ENCODE measurements at places on chromosomes 3 and 15.

- no peak for DNase-seq
Observed at GRCh38 chr3:37934631-37935289, 55.8 kb upstream of the VILL start.

DNA sequence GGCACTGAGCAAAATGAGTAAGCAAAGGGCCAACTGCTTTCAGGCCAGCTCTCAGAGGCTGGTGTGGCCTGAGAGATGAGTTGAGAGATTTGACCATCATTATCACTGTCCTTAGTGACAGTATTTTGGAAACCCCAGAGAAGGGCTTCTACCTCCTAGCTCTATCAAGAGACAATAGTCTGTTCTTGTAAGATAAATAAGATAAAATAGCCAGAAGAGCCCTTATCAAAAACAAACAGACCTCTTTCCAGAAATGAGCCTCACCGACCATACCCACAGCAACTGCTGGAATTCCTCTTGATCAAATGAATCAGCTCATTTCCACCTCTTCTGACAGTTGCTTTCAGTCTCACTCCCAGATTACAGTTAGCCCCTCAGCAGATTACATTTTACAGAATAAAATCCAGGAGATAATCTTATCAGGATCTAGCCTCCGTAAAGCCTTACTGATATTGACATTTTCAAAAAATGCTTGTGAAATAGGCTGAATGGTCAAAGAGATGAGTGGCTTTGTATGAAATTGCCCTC lies 4.5 kb downstream of the HDC start:
- no peak for DNase-seq

DNA sequence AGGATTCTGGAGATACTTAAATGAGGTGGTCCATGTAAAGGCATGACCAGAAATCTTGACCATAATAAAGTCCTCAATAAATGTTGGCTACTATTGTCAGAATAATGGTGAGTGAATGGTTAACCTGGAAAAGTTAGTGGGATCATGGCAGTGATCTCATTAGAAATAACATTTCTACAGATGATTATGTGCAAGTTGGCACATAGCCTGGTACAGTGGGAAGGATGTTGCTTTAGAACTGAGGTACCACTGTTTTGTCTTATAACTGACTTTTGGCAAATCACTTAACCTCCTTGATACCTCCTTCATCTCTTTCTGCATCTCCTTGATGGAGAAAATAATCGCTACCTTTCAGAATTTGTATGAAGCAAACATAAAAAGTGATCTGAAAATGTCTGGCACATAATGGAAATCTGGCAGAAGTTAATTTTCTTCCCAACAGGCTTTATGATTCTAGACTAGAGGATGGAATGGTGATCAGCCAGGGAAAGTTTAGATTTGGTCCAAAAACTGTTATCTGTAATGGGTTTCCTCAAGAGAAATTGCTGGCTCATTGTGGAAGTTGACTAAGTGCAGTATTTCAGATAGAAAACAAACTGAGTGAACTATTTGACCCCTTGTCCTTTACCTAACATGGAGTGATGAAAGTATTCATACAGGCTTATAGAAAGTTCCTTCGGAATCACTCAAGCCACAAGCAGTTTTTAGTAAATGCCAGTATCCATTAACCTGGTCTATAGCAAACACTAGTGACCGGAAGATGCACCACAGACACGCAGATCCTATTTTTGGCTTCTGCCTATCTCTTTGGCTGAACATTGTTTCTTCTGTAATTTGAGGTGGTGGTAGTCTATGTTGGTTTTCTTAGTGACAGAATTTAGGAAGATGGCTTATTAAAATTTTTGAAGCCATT lies 449.6 kb upstream of the TGFBR2 start:
- DNase-seq: no peak

GRCh38 chr3:120067083-120067482 lies 27.2 kb downstream of the GSK3B start:
- no peak for DNase-seq

DNA sequence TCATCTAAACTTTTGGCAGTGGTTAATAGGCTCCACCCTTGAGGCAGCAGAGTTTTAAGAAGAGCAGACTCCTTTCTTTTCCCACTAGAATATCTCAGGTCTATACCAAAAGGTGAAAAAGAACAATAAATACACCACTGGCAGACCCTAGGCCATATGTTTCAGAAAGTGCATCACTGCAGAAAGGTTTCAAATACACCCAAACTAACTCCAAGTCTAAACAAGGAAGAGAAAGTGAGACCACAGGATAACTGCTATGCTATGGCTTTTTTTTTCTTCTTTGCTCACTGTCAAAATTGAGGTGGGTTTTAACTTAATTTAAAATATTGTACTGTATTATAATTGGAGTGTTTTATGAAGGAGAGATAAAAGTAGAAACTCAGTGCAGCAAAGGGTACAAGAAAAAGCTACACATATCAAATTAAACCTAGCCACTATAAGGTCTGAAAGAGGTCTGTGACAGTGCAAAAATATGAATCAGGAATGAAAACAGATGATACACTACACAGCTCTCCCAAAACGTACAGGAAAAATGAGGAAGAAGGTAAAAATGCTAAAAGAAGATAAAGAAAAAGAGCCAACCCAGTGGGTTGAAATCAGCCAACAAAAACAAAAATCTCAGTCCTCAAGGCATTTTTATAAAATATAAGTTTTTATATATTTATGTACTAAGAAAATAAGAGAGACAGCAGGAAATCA lies 8.4 kb downstream of the SNX4 start:
- DNase-seq: no peak

DNA sequence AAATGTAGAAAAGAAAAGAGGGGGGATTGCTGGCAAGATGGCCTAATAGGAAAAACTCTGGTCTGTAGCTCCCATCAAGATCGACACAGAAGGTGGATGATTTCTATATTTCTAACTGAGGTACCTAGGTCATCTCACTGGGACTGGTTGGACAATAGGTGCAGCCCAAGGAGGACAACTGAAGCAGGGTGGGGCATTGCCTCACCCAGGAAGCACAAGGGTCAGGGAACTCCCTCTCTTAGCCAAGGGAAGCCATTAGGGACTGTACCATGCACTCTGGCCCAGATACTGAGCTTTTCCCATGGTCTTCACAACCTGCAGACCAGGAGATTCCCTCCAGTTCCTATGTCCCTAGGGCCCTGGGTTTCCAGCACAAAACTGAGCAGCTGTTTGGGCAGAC lies 22.6 kb upstream of the IGSF10 start:
- DNase-seq: no peak

DNA sequence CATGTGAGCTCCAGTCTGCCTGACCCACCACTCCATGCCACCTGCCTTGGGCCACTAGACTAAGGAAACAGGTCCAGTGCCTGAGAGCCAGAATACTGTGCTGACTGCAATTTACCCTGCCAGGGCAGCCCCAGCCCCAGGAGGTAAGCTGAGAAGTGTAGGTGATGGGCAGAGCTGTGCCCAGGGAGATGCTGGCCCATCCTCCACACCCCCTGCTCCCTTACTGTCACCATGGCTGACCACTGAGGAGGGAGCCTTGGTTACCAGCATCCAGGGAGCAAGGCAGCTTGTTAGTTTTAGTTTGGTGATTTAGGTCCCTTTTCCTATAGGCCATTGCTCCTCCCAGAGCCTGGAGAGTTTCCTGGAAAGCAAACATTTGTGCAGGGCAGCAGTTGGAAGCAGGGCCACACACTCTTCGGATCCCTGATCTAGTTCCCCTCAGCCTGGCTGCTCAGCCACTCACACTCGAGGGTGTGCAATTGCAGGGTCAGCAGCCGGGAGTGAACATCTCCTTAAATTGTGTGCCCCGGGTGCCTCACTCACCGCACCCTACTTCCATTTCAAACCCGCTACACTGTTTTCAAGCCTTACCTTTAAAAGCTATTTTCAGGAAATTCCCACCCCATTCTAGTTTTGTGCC lies 2.0 kb downstream of the GALNT15 start:
- no peak for DNase-seq

DNA sequence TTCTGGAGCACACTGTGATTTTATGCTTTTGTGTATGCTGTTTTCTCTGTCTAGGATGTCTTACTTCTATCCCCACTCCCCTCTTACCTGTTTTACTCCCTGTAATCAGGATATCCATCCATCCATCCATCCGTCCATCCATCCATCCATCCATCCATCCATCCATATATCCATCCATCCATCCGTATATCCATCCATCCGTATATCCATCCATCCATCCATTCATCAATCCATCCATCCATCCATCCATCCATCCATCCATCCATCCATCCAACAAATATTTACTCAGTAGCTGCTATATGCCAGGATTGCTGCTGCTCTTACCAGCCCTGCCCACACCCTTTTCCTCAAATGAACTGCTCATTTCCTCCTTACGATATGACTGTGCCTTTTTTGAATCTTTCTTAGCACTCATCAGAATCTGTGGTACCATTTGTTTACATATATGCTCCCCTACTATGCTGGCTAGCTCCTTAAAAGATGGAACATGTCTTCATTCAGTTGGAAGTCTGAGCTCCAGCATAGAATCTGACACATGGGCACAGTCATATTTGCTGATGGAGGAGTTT lies 35.2 kb downstream of the USP13 start:
- DNase-seq: no peak

DNA sequence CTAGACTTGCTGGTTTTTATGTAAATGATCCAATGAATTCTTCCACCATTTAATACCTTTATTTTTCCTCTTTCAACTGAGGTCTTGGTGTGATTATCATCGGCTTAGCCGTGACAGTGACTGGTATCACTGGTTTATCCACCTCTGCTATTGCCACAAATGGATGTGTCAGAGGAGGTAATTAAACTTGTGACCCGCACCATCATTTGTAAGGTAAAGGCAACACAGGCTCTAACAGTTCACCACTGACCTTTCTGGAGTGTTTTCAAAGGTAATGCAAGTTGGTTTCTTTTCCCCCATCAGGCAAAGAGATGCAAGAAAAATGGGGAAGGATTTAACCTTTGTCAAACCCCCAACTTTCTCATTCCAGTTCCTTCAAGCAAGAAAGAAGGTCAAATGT lies 19.7 kb downstream of the SLC12A1 start:
- no peak for DNase-seq

DNA sequence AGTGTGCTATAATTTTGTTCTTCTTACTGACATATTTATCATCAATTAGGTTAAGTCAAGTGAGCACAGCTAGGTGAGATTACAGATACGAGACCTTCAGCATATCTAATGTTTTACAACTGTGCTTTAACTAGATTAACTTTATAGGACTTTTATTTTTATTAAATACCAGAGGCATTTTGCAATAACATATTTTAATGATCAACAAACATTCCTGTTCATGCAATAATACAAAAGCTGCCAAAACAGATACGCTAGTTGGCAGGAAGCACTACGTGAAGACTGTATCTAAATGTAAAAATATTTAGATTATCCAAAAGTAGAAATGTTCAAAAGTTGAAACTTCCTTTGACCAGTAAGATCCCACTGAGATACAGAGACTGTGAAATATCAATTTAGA lies 139.1 kb downstream of the CBLB start:
- no peak for DNase-seq

DNA sequence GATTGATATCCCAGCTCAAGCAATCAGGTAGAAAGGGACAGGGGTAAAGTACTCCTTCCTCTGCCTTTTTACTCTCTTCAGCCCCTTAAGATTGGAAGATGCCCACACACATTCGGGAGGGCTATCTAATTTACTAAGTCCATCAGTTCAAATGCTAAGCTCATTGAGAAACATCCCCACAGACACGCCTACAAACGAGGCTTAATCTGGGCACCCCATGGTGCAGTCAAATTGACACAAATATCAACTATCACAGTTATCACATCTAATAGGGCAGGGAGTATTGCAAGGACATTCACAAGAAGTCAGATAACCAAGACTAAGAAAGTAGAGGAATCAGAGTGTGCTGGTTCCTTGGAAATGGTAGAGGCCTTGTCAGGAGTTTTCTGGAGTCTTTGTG lies 437.8 kb upstream of the AZI2 start:
- no peak for DNase-seq

GRCh38 chr3:52118156-52118875 lies 35.9 kb downstream of the POC1A start:
- DNase-seq: no peak

GRCh38 chr15:78292219-78292618 lies 7.2 kb downstream of the SKIC8 start:
- no peak for DNase-seq

DNA sequence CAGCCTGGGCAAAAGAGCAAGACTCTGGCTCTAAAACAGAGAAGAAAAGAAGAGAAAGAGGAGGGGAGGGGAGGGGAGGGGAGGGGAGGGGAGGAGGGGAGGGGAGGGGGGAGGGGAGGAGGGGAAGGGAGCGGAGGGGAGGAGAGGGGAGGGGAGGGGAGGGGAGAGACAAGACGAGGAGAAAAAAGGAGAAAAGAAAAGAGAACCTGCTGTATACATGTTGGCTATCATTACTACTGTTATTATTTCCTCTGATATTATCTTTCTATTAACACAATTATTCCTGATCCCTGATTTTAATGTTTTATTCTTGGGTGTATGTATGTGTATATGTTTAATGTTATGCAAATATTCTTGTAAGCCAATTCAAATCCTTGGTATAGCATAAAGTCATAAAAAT lies 46.9 kb downstream of the PLD1 start:
- DNase-seq: no peak

DNA sequence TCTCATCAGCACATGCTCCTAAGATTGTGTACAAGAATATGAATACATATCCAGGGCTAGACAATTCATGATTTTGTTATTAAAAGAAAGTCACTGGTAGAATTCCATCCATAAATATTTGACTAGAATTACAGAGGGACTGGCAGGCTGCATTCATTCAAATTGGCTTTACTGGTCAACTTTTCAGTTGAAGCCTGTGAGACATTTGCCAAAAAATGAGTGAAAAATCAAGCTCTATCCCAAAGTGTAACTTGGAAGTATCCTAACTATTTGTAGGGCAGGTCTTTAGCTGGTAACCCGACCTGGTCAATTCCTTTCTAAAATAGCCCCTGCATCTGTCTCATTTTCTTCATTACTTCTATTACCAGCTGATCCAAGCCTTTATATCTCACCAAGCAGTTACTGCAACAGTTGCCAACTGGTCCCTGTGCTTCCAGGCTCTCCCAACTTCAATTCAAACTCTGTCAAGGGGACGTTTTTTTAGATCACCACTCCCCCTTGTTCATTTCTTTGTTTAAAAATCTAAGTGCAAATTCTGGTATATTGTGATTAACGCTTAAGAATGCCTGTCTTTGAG lies 173.1 kb upstream of the TBL1XR1 start:
- DNase-seq: no peak

GRCh38 chr3:10974131-10974530 lies 18.4 kb upstream of the SLC6A1 start:
- no peak for DNase-seq

- DNase-seq: no peak
Observed at GRCh38 chr15:56892659-56893363, 25.6 kb upstream of the TCF12 start.

- no peak for DNase-seq
Observed at GRCh38 chr3:125059488-125060245, 3.9 kb upstream of the HEG1 start.

DNA sequence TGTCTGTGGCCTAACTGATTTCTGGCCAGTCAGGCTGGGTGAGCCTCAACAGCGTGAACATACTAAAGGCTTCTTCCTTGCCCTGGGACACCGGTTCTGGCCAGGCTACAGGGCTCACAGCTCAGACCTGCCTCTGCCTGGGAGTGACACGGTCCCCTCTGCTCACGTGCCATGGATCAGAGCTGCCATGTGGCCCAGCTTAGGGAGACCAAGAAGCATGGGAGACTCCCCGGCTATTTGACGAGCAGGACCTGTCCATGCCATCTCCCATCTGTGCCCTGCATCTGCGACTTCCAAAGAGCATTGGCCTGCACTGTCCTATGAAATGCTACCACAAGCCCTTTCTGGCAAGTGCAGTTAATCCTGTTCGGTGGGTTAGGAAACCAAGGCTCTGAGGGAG lies 57.4 kb downstream of the APBA2 start:
- DNase-seq: no peak

GRCh38 chr3:64053581-64053980 lies 30.3 kb upstream of the PSMD6 start:
- DNase-seq: no peak

Data from activated CD4-positive, alpha-beta T cell treated with anti-CD3 and anti-CD28 coated beads, Interleukin-2, amount 50 U/mL, for 24 hours (primary cell).